Spinal cord (tissue), 10 donors: ENCODE measurements at places on chromosomes 2 and 18. TPM values are rescaled to one million over a fixed set of nuclear protein-coding genes. Genes with fewer than 3 reads are reported as not detected.
A peak's percentile ranks its signal among the peaks of the same experiment; 100 is the strongest.

- no peaks in the 10 kb centered on the region for H3K36me3 ChIP-seq
- H3K27me3 ChIP-seq = no peaks in the 10 kb centered on the region
- no peak overlapping the region for H3K4me3 ChIP-seq
- peak; percentile 38 for DNase-seq
- no peak overlapping the region for H3K27ac ChIP-seq
Measured at GRCh38 chr2:84077496-84077895, 381.6 kb downstream of the SUCLG1 start.

- H3K4me1 ChIP-seq = peaks cover 7% of the 10 kb centered on the region
- no peak for DNase-seq
- H3K27ac ChIP-seq = no peak overlapping the region
- H3K36me3 ChIP-seq = no peaks in the 10 kb centered on the region
- no peaks in the 10 kb centered on the region for H3K27me3 ChIP-seq
Measured at GRCh38 chr2:33000986-33001385, 54.2 kb downstream of the LTBP1 start.

DNA sequence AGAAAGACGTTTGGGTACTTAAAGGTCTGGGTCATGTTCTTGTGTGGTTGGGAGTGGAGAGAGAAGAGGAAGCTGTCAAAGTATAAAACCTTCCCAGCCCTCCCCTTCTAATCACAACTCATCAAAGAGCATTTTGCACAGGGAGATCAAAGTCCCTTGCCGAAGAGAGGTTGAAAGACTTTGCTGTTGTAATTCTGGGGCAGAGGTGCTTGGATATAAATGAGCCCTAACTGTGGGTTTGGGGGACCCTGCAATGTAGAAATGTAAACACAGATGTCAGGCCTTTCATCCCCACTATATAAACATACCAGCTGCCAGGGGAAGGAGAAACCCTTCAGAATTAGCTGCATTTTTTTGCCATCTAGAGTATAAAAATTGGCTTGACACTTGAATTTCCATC is 182.1 kb downstream of the ETAA1 start:
- no peak for DNase-seq
- no peak overlapping the region for H3K4me3 ChIP-seq
- no peaks in the 10 kb centered on the region for H3K36me3 ChIP-seq
- H3K27ac ChIP-seq = no peak overlapping the region
- no peaks in the 10 kb centered on the region for H3K4me1 ChIP-seq

- peaks cover 12% of the 10 kb centered on the region for H3K4me1 ChIP-seq
- no peak overlapping the region for H3K4me3 ChIP-seq
- no peaks in the 10 kb centered on the region for H3K36me3 ChIP-seq
- H3K27ac ChIP-seq = no peak overlapping the region
- DNase-seq = no peak
- H3K27me3 ChIP-seq = no peaks in the 10 kb centered on the region
Measured at GRCh38 chr2:206979365-206979764, 40.0 kb downstream of the CPO start.

The ERFE gene
- 1.8 TPM for total RNA-seq

The C1QL2 gene
- 0.11 TPM for total RNA-seq
